ENCODE measurements at places on chromosomes 6 and 20.
A peak's percentile ranks its signal among the peaks of the same experiment; 100 is the strongest.

DNA sequence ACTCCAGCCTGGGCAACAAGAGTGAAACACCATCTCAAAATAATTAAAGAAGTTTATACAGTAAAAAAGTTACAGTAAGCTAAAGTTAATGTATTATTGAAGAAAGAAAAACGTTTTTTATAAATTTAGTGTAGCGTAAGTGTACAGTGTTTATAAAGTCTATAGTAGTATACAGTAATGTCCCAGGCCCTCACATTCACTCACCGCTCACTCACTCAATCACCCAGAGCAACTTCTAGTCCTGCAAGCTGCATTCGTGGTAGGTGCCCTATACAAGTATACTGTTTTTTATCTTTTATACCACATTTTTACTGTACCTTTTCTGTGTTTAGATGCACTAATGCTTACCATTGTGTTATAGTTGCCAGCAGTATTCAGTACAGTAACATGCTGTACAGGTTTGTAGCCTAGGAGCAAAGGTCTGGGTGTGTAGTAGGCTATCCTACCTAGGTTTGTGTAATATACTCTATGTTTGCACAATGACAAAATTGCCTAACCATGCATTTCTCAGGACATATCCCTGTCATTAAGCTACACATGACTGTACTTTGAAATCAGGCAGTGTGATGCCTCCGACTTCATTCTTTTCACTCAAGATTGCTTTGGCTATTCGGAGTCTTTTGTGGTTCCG is 16.7 kb downstream of the MGME1 start:
- no peak for DNase-seq

GRCh38 chr6:64714073-64714472 is 993.0 kb downstream of the EYS start:
- no peak for DNase-seq

DNA sequence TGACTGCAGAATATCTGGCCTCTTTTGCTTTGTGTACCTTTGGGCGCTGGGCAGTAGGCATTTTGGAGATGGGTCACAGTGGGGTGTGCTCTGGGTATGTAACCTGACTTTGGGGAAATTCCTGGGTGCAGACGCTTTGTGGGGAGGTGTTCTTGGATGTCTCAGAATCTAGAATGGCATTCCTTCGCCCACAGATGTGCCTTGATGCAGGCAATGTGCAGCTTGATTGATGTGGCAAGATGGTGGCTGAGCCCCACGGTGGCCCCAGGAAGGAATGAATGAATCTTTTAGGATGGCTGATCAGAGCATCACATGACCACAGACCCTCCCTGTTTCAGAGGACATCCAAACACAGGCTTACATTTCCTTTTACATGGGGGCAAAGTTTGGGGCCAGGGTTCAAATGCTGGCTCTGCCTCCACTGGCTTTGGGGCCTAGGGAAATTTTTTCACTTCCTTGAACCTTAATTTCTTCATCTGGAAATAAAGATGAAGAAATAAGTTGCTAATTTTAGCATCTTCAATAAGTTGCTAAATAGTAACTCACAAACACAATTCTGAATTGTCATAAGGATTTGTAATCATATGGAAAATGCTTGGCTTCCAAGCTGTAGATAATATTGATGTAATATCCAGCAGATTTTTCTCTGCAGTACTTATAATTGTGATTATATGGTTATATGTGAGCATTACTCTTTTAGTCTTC is 5.6 kb downstream of the PPP1R16B start:
- peak; percentile 57 for DNase-seq

DNA sequence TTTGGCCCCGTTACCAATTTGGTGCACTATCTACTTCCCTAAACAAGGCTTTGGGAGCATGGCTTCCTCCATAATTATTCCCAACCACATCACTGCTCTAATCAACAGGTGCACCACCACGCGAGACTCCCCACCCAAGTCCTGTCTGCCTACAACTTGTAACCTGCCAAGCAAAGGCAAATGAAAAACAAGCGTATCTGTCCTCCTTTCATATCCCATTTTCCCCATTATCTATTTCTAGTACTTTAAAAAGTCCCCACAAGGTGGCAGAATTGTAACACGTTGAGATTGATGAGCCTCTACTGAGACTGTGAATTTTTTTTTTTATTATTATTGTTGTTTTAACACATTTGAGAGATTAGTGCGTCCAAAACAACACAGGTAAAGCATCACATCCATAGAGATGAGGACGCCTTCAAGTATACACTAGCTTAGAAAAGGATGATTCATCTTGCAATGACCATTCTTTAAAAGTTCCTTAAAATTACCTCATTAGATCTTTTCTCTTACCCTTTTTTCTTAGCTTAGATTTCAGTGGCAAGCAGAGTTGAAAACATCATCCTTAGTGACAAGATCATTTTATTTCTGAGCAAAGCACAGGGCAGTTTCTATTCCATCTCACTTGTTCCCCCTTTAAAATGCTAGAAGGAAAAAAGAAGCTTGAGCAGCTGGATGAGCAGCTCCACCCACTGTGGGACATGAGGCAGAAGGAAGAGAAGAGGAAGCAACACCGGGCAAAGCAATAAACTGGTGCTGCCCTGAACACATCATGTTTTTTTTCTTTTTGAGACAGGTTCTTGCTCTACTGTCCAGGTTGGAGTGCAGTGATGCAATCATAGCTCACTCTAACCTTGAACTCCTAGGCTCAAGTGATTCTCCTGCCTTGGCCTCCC is 210.8 kb downstream of the ARHGAP18 start:
- peak; percentile 69 for DNase-seq

- peak; percentile 86 for DNase-seq
These were observed 144.3 kb upstream of the PRDM1 start for GRCh38 chr6:105941621-105942412.

DNA sequence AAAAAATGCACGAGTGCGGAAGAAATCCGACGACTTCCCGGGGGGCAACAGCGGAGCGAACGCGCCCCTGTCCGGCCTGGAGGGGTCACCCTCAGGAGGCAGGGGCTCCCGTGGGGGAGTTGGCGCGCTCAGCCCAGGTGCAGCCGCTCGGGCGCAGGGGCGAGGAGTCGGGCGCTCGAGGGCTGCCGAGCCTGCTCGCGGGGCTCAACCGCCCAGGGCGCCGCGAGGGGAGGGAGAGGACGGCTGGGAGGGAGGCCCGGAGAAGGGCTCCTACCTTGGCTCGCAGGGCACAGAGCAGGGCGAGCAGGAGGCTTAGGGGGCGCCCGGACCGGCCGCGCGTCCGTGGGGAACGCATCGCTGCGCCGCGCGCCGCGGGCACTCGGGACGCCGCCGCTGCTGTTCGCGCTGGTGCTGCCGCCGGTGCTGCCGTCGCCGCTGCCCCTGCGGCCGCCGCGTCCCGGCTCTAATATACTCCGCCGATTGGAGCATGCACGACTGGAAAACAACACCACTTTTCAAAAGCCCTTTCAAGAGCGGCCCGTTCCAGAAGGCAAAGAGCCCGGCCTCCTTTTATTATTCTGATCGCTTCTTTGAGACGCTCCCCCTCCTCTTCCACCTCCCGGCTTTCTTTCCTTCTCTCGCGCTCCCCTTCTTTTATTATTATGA is 490 bp downstream of the JAG1 start:
- DNase-seq, result peak; percentile 39

DNA sequence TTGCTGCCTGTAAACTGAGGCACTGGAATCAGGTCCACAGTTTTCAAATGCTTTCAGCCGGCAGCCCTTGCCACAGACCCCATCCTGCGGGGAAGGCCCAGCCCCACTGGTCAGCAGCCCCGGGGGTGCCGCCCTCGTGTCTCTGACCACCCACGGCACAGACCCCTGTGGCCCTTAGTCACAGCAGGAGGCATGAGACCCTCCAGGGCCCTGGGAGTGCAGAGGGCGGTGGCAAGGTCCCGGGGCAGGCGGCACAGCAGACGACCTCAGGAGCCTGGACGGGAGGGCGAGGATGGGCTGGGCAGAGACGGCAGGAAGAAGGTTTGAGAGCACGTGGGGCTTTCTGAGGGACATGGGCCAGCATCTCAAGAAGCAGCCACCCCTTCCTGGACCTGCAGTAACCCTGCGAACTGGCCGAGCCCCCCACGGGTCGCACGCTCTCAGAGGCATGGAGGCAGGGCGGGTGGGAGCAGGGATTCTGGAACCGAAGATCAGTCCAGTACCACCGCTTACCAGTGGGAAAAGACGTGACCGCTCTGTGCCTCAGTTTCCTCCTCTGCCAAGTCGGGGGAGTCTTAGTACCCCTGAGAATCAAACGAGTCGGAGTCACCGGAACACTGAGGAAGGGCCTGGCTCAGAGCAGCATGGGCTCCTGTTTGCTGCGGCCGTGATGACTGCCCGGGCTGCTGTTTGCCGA is 140.7 kb downstream of the TAF4 start:
- no peak for DNase-seq

DNA sequence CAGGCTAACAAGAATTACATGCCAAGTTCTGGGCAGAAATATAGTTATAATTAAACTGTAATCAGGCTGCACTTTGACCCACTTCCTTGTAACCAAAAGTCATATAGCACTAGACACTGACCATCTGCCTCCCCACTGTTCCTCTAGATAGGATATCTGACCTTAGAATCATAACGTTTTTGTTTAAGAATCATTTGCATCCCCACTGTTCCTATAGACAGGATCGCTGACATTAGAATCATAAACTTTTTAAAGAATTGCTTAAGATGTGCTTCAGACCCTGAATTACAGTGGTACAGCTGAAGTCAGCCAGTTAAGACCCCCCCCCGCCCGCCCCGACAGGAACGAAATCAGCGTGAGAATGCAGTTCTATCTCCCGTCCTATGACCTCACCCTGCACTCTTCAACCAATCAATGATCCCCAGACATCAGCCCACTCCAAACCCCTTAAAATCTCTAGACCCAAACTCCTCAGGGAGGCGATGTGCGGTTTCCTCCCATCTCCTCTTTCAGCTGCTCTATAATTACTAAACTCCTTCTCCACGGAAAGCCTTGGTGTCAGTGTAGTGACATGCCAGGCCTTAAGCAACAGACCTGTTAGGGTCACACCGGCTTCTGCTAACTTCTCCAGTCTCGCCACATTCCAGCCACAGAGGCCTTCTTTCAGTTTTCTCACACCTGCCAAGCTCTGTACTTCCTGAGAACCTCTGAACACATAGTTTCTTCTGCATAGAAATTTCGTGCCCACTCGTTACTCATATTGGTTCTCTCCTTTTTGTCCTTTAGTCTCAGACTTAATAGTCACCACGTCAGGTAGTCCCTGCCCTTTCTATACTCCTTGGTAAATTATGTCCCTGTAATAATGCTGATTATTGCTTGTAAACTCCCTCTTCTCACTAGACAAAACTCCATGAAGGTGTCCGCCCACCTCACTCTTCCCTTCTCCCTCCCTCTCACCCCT is 93.5 kb downstream of the DTNBP1 start:
- DNase-seq, result no peak

- peak; percentile 90 for DNase-seq
These were observed at the start of gene SYTL3 for GRCh38 chr6:158649289-158650143. Gene SYTL3 (plus strand): TSS chr6:158650054. CDS start chr6:158663269, 13,215 bp downstream.

GRCh38 chr6:3900744-3901336 is 51.7 kb downstream of the FAM50B start:
- DNase-seq, result peak; percentile 26

DNA sequence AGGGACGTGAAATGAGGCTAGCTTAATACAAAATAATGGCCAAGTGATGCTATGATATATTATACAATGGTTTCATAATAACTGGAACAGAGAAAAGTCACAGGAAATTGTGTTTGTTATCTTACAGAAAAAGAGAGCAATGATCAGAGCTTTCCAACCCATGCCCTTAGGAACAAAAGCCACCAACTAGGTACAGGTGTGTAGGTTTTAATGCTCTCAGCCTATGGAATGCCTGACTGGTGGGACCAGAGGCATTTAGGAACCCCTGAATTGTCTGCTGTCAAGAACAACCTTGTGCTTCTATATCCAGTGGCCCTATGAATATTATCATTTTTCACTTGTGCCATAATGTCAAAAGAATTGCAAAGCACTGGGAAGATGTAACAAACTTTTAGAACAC is 133.0 kb upstream of the RUNX2 start:
- DNase-seq, result no peak

GRCh38 chr6:151284548-151285017 is 44.8 kb downstream of the AKAP12 start:
- no peak for DNase-seq

GRCh38 chr6:125781314-125781868 is 9.4 kb upstream of the NCOA7 start:
- no peak for DNase-seq

DNA sequence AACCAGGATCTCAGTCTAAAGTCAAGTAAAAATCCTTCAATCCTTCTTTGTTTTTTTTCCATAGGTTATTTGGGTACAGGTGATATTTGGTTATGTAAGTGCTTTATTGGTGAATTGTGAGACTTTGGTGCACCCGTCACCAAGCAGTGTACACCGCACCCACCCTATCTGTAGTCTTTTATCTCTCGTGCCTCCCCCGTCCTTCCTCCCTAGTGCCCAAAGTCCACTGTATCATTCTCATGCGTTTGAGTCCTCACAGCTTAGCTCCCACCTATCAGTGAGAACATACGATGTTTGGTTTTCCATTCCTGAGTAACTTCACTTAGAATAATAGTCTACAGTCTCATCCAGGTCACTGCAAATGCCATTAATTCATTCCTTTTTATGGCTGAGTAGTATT is 879 bp downstream of the MUC22 start:
- DNase-seq, result no peak

GRCh38 chr20:42635699-42636411 is 553.9 kb downstream of the PTPRT start:
- no peak for DNase-seq

GRCh38 chr6:1663511-1663910 is 53.8 kb downstream of the FOXC1 start:
- no peak for DNase-seq

- DNase-seq, result no peak
These were observed 24.9 kb downstream of the KPNA5 start for GRCh38 chr6:116705917-116706316.

GRCh38 chr6:138013959-138014358 is 93.3 kb downstream of the PERP start:
- DNase-seq, result no peak

DNA sequence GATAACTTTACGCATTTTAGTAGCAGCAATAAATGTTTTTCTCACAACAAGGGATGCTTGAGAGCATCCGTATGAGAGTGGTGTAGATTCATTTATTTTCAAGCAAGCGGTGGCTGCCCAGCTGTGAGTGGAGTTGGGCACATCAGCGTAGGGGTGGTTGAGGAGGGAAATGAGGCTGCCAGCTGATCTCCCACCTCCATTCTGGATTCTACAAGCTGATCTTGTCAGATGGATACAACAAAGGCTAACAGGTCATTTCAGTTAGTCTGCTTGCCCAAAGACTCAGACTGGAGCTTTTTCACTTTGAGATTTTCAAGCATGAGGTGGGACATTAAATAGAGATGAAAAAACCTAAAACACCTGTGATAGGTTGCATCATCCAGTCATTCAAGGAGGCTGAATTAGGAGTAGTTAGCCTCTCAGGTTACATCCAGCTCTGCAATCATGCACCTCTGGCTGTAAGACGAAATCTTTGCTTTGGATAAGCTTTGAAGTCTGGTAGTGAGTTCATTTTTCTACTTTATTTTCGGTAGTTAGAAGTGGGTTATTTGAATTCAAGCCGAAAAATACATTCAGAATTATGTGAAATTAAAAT is 1.9 kb upstream of the BACH2 start:
- DNase-seq, result no peak

DNA sequence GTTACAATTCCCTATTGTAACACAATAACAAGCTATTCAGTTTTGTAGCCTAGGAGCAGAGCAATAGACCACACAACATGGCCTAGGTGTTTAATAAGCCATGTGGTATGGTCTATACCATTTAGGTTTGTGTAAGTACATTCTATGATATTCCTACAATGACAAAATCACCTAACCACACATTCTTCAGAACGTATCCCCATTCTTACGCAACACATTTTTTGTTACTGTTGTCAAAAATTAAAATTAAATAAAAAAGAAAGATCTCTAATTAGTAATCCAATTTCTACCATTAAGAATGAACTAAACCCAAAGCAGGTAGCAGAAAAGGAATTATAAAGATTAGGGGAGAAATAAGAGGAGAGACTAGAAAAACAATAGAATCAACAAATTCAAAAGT is 44.0 kb downstream of the RANBP9 start:
- no peak for DNase-seq
